ENCODE measurements at places on chromosomes 2 and 18.

- DNase-seq = peak; percentile 22
These were observed 820 bp upstream of the SH3BP4 start for GRCh38 chr2:234950730-234951663.

GRCh38 chr2:230823264-230823964, 41.3 kb upstream of the ITM2C start:
- DNase-seq = no peak

GRCh38 chr2:169162613-169163012, 93.2 kb downstream of the DHRS9 start:
- DNase-seq = no peak

- DNase-seq = no peak
These were observed 271.4 kb downstream of the ZEB2 start for GRCh38 chr2:144248350-144249034.

- DNase-seq = no peak
These were observed 177.5 kb upstream of the TPO start for GRCh38 chr2:1235806-1236205.

DNA sequence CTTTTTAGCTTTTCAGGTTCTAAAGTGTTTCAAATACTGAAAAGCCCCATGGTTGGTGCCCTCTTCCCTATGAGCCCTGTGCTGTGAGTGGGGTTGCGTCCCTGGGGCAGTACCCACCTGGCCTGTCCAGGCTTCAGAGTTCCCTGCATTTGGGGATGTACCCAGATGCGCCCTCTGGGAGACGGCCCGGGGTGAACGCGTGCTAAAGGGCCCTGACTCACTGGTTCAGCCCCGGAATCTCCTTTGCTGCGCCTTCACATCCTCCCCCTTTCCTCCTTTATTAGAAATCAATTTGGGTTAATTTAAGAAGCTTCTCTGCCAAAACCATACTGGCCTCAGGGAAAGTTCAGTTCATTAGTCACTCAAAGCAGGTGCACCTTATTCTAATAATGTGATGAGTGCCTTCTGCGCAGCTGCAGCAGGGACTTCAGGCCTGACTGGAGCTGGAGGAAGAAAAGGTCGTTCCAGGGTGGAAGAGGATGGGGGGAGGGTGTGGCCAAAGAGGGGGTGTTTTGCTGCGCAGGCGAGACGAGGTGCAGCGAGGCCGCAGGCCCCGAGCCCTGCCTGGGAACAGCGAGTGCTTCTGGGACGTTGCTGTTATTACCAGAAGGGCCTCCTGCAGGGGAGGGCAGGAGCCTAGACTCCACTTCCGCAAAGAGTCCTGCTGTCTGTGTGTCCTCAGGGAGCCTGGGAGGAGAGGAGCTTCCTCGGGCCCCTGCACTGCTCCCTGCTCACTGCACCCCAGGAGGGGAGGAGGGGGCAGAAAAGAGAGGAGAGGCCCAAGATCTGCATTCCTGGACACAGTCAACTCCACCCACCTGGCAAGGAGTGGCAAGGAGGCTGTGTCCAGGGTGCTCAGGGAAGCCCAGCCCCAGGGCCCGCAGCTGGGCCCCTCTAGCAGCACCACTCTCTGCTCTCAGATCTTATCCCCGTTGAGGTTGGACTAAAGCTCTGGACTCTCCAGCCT, 223.2 kb upstream of the PXDN start:
- DNase-seq = no peak

DNA sequence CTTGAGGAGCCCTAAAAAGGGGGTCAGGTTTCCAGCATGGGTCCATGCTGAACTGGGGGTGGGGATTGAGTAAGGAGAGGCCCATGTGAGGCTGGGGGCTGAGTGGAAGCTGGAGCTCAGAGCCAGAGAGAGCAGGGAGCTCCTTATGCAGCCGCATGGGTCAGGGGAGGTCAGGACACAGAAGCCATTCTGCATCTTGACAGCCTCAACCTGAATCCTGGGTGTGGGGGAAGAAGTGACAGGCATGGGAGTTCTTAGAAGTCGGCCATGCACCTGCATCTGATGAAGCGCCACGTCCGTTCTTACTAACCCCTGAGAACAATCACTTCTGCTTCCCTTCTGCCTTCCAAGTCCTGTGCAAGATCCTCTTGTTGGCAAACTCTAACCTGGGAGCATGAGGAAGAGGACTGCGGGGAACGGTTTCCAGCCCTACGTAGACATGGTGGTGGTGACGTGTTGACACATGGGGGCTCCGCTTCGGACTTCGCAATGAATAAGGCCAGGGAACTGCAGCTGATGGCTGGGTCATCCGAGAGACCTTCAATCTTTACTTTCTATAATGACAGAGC, 22.3 kb downstream of the GNLY start:
- no peak for DNase-seq

DNA sequence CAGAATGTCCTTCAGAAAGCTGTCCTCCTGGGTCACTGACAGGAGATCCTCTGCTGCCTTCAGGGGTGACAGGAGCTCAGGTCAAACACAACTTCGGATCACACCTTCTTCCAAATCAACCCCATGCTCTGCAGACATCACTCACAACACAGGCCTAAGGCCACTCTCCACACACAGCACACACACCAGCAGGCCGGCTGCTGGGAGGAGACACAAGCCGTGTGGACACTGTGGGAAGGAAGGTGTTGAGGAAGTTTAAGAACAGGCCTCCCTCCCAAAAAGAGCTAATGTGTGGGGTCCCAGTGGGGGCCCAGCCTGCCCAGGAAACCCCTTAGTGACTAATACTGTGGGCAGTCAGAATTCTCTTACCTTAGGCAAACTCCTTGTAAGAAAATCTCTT, 290.3 kb upstream of the ID2 start:
- no peak for DNase-seq

GRCh38 chr18:13003466-13003896, 12.3 kb downstream of the CEP192 start:
- DNase-seq = no peak

- no peak for DNase-seq
These were observed 597.1 kb downstream of the ARHGAP15 start for GRCh38 chr2:143726151-143726845.

- DNase-seq = no peak
These were observed 1267.7 kb upstream of the TMEFF2 start for GRCh38 chr2:193462411-193462810.

DNA sequence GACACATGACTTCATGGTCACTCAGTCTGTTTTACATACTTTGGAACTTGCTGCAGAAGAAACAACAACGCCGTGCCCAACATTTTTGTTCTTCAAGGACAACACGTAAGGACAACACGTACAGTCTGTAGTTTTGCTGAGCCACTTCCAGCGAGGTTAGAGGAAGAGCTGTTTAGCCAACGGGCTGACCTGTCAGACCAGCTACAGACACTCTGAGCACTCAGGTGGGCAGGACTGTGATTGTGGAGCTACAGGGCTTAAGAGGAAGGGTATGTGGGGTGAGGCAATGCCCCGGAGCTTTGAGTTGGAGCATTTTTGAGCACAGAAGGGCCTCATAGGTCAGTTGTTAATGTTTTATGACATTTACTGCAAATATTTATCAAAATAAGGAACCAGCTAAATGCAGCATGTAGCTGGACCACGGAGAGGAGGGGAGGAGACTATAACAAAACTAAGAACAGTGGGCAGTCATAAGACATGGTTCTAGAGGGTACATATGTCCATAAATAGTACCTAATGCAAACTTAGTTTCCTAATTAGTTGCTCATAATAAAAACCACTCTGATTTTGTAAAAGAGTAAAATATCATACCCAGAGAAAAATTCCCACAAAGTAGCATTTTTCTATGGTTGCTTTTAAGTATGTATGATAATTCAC, 26.3 kb upstream of the NPC1 start:
- no peak for DNase-seq

DNA sequence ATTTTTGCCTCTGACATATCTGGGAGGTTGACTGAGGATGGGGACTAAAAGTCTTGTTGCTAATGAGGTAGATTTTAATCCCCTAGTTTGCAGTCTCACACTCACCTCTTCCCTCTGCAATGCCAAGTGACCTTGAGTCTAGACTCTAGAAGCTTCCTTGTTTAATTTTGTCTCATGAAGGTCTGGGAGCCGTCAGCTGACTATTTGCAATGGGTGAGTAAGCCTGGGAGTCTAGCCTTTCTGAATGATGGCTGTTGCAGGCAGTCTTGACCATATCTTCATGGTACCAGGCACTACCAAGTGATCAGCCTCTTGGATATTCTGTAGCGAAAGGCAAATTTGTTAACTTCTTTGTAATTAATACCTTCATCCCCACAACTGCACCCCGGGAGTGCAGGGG, 61.2 kb downstream of the ARHGAP15 start:
- no peak for DNase-seq

- no peak for DNase-seq
These were observed 305.3 kb downstream of the PARD3B start for GRCh38 chr2:204850581-204850980.

- no peak for DNase-seq
These were observed 32.9 kb downstream of the RTP5 start for GRCh38 chr2:241902357-241902991.

DNA sequence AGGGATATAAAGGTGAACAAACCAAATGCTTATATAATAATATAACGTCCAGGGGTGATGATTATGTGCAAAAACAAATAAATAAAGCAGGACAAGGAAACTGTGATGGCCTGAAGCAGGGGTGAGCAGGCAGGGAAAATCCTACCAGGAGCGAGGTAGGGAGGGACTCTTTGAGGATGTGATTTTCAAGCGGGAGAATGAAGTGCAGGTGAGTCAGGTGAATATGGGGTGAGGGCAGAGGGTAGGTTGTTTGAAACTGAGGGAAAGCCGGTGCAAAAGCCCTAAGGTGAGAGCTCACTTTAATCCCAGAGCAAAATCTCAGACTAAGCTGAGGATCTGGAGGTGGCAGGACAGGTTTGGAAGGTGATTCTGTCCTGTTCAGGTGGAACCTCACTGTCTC, 40.7 kb downstream of the CYP26B1 start:
- no peak for DNase-seq

DNA sequence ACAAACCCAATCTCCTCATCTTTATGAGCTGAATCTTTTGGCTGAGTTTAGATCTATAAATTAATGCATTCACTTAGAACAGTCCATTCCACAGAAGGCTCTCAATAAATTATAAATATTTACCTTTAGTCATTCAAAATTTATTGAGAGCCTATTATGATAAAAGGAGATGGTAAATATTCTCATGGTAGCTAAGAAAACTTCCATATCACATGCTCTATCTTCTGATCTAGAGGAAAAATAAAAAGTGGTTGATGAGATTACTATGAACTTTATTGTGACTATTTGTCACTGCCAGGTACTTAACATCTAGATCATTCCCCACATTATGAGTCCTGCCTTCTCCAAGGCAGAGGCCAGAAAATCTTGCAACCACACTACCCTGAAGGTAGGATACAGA, 62.4 kb downstream of the L3MBTL4 start:
- DNase-seq = no peak

- no peak for DNase-seq
These were observed 73.6 kb downstream of the SPRED2 start for GRCh38 chr2:65358678-65359400.

DNA sequence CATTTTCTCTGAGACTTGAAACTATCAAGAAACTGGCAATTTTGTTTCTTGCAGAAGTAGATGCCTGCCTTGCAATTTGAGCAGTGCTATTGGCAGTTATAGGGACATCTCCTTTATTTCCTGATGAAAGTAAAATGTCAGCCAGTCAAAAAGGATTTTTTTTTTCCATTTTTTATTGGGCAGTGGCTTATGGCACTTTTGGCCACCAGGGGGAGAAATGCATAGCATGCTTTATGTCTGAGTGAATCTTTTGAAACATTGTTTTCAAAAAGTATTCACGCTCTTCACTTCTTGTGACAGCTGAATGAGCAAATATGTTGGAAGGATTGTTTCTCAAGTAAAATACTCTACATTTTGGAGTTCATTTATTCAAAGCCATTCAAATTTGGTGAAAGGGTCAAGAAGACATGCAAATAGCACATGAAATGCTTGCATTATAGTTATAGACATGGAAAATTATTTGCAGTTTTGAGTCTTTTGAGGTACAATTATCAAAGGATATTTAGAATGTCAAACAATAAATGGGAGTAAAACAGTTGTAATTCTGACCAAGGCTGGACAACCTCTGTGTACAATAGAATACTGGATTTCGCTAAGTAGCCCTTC, 491.0 kb downstream of the CDH2 start:
- DNase-seq = no peak

GRCh38 chr2:183059561-183059960, 19.0 kb upstream of the DUSP19 start:
- DNase-seq = no peak

GRCh38 chr18:21955757-21956652, 213.4 kb upstream of the GATA6 start:
- peak; percentile 85 for DNase-seq

DNA sequence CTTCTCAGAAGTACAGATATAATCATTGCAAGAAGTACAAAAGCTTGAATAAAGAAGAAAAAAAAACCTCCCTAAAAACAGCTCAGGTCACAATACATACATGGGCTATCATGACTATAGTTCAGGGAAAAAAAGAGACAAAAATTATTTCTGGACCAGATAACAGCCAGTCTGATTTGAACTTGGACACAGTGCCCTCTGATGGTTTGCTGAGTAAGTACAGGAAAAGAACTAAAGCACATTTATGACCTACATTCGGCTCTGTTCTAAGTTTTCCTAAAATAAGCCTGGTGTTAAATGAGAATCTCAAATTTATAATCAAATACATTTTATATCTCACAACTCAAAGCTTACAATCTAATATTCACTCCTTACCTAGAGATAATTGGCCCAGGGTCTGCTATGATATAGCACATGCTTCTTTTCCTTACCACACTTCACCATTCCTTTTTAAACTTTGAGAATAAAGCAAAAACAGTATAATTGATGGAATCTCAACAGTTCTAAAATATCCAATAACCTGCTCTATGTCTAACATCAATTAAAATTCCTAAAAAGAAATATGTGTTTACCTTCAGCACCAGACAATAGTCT, 81.1 kb downstream of the RAPH1 start:
- DNase-seq = no peak

GRCh38 chr2:101815739-101816391, 118.4 kb downstream of the MAP4K4 start:
- DNase-seq = no peak

GRCh38 chr2:189134485-189134884, 45.1 kb downstream of the COL5A2 start:
- no peak for DNase-seq

GRCh38 chr2:205865905-205866441, 183.7 kb downstream of the NRP2 start:
- no peak for DNase-seq

- DNase-seq = no peak
These were observed 70.6 kb upstream of the LINC00305 start for GRCh38 chr18:64219517-64219916.

- DNase-seq = no peak
These were observed 89.0 kb downstream of the RAPH1 start for GRCh38 chr2:203446071-203446481.

- DNase-seq = peak; percentile 78
These were observed 36.1 kb upstream of the MRPL33 start for GRCh38 chr2:27735263-27735904.

DNA sequence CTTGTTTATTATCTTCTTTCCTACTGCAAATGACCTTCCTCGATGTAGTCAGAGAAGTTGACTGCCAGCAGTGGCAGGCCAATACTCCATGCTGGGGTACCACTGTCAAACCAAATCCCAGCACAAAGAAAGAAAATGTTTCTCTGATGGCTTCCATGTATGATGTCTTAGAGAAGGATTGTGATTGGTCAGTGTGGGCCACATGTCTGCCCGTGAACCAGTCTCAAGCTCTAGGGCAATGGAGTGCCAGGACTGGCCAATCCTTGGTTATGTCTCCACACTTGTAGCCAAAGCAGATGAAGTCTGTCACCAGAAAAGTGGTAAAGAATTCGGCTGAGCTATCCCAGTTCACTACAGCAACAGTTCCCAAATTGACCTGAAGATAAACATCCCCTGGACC, 17.6 kb upstream of the SMAD4 start:
- DNase-seq = no peak

- no peak for DNase-seq
These were observed 97.7 kb downstream of the PIGN start for GRCh38 chr18:62089174-62089573.
